ENCODE measurements at places on chromosomes 2 and 18. TPM values are rescaled to one million over a fixed set of nuclear protein-coding genes. Genes with fewer than 3 reads are reported as not detected.
A peak's percentile ranks its signal among the peaks of the same experiment; 100 is the strongest.

GRCh38 chr18:12990641-12990966, 558 bp upstream of the CEP192 start:
- peak overlapping the region; percentile 74 for H3K27ac ChIP-seq
- H3K36me3 ChIP-seq, result no peaks in the 10 kb centered on the region
- no peaks in the 10 kb centered on the region for H3K27me3 ChIP-seq
- H3K4me1 ChIP-seq, result peaks cover 8% of the 10 kb centered on the region

The DSC1 gene
- total RNA-seq, result not detected

GRCh38 chr2:149458502-149458901, 128.1 kb downstream of the LYPD6 start:
- no peak for DNase-seq
- no peak overlapping the region for H3K27ac ChIP-seq
- H3K4me3 ChIP-seq, result no peak overlapping the region
- no peaks in the 10 kb centered on the region for H3K4me1 ChIP-seq
- H3K27me3 ChIP-seq, result no peaks in the 10 kb centered on the region
- no peaks in the 10 kb centered on the region for H3K36me3 ChIP-seq

DNA sequence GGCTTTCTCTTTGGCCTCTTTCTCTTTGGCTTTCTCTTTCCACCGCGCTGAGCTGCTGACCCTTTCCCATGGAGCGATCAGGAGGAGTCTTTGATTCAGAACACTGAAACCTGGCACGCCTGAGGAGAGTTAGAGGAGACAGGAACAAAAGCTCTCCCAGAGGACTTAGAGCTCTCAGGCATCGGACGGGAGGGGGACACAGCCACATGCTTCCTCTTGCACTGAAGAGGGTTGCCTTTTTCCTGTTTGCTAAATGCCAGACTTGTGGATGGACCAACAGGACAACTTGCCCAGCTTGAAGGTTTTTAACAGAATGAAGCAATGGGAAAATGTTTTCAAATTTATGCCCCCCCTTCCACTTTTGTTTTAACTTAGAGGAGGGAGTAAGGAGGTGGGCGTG, 3.6 kb upstream of the PTPN18 start:
- H3K36me3 ChIP-seq, result peaks cover 10% of the 10 kb centered on the region
- H3K4me3 ChIP-seq, result no peak overlapping the region
- H3K27ac ChIP-seq, result no peak overlapping the region

- peaks cover 3% of the 10 kb centered on the region for H3K4me1 ChIP-seq
- no peak overlapping the region for H3K27ac ChIP-seq
- H3K4me3 ChIP-seq, result no peak overlapping the region
- DNase-seq, result no peak
These were observed 188.1 kb downstream of the CAMKMT start for GRCh38 chr2:44549856-44550255.

- no peaks in the 10 kb centered on the region for H3K4me1 ChIP-seq
- no peaks in the 10 kb centered on the region for H3K36me3 ChIP-seq
- no peak overlapping the region for H3K27ac ChIP-seq
- no peak for DNase-seq
- H3K4me3 ChIP-seq, result no peak overlapping the region
- no peaks in the 10 kb centered on the region for H3K27me3 ChIP-seq
These were observed 355.5 kb downstream of the RAD51AP2 start for GRCh38 chr2:17162713-17163112.

Measured in IMR-90 (cell line).